ENCODE measurements at places on chromosomes 16 and 17.

GRCh38 chr16:66905633-66906539, 12.8 kb downstream of the CDH16 start:
- DNase-seq = no peak

- no peak for DNase-seq
Observed at GRCh38 chr16:74825941-74826340, 51.3 kb upstream of the FA2H start.

DNA sequence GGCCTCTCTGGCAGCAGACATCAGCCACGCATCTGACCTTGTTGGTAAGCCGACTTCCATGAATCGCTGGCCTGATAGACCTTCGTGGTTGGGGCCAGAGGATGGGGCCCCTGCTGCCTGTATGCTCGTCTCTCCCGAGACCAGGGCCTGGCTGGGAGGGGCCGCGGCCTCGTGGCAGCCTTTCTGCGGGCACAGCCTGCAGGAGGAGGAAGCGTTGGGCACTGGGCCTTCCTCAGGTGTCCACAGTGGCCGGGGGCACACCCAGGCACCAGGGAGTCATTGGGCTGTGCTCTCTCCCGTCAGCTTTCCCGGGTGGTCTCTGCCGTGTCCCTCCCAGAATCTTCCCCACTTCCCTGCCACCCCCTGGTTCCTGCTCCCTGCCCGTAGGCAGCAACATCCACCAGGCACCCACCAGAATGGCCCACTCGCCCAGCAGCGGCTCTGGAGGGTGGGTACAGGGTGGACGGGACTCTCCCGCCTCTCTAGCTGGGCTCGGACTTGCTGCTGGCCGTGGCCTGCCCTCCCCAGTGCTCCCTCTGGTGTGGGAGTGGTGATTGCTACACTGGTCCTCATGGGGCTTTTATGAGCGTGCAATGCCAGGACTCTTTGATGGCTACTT, 6.3 kb downstream of the E4F1 start:
- no peak for DNase-seq

DNA sequence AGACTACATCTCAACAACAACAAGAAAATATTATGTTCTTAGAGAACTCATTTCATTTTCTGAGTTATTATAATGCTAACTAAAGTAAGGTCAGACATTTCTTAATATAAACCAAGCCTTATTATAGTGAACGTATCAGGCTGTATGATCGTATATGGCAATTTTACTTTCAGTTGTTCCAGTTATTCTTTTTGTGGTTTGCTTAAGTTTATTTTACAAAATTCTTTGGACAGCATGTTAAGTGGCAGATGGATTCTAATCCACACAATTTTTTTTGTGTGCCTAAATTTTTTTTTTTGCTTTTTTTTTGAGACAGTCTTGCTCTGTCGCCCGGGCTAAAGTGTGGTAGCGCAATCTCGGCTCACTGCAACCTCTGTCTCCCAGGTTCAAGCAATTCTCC, 59.0 kb downstream of the VMP1 start:
- no peak for DNase-seq

DNA sequence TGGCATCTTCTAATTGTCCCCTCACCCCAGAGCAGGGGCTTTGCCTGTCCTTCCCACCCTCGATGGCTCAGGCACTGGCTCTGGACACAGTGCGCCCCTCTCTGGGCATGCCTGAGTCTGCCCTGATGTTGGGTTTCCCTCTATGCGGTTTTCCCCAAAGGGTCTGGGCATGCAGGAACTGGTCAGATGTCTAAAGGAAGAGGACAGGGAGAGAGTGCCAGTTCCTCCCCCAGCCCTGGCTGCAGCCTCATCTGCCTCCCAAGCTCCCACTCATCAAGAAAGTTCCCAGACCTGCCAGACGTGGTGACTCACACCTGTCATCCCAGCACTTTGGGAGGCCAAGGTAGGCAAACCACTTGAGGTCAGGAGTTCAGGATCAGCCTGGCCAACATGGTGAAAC, 41.3 kb upstream of the PABPN1L start:
- no peak for DNase-seq

- no peak for DNase-seq
Observed at GRCh38 chr17:16989230-16989952, 17.5 kb upstream of the TNFRSF13B start.

DNA sequence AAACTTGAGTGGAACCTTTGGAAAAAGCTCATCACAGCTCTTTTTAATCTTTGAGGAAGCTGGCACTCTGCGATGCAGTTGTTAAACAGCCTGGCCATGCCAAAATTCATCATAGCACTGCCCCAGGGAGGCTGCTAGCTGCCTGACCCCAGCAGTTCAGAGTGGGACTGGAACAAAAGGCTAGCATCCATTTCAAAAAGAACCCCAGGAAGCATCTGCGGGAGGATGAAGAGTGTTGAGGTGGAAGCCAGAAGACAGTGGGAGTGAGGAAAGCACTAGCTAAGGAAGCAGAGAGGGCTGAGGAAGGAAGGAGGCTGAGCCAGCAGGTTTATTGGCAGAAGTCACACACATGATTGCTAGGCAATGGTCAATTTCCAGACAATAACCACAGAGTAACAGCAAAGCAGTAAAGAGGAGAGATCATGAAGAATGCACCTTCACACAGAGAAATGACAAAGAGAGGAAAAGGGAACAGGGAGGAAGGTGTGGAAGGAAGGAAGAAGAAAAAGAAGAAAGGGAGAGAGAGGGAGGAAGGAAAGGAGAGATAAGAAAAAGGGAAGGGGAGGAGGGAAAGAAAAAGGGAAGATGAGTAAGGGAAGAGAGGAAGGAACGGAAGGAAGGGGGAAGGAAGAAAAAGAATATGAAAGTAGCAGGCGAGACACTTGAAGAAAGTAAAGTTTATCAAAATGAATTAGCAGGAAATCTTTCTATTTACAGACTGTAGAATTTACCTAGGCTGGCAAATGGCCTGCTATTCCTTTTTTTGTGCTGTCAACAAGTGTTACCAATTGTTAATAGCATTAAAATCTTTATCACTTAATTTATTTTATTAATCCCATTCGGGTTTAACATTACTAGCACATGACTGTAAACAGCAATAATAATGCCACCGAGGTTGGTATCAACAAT, 270.0 kb upstream of the PSMD7 start:
- DNase-seq = no peak

DNA sequence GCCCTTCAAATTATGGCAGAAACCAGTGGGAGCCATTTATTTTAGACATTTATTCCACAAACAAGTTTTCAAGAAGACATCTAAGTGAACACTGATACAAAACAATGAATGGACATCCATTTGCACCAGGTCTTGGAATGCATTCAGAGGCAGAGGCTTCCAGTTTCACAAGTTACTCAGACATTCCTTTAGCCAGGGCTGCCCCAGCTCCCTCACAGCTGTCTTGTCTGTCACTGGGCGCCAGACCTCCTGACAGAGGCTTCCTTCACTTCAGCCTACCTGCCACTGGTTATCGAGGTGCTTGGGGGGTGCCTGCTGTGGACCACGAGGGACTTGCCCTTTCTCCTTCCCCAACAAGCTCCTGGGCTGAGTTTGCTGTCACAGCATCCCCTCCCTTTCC, 19.2 kb downstream of the AQP8 start:
- no peak for DNase-seq

DNA sequence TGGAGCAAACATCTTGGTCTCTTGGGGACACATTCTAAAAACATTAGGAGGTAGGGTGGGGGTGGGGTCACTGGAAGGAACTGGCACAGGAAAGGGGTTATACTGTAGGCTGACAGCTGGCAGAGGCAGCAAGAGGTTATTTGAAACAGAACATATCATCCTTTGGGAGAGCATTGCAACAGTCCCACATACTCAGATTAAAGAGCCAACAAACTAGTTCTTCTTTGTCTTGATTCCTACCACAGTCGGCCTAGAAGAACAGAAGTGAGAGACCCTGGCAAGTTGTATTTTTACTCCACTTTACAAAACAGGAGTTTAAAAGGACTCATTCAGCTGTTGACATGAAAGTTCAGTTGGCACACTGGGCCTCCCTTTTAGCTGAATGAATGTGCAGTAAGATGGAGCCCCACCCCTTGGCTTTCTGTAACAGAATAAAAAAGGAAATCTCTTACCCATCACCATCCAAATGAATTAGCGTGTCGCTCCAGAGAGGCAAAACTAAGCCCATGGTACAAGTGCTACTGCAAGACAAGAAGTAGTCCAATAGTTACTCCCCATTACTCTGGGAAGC, 54.6 kb upstream of the CORO6 start:
- no peak for DNase-seq

DNA sequence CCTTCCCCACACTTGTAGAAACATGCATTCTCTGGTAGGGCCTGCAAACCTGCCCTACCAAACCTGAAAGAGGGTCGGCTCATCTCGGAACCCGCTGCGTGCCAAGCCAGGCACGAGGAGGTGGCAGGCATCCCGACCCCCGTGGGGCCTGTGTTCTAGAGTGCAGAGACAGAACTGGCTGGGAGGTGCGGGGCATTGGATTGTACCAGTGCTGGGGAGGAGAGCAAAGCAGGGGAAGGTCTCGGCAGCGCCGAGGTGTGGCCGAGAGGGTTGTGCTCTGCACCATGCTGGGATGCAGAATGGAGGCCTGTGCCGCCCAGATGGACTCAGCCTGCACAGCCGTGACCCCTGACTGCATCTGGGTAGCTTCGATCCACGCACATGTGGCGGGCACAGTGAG, 17.8 kb upstream of the MC1R start:
- no peak for DNase-seq

DNA sequence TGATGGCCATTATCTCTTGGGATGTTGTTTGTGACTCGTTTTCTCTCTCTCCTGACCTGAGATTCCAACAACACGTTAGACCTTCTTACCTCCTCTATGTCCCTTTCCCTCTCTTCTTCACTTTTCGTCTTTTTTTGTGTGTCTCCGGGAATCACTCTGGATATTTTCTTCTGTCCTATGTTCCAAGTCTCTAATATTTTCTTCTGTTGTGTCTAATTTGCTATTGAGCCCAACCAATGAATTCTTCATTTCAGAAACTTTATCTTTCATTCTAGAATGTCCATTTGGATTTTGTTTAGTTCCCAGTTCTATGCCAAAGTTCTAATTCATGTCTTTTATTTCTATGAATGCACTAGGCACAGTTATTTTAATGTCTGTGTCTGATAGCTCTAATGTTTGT, 27.1 kb upstream of the PITPNM3 start:
- DNase-seq = no peak

GRCh38 chr17:20189979-20190378, 180.8 kb downstream of the SPECC1 start:
- DNase-seq = no peak

DNA sequence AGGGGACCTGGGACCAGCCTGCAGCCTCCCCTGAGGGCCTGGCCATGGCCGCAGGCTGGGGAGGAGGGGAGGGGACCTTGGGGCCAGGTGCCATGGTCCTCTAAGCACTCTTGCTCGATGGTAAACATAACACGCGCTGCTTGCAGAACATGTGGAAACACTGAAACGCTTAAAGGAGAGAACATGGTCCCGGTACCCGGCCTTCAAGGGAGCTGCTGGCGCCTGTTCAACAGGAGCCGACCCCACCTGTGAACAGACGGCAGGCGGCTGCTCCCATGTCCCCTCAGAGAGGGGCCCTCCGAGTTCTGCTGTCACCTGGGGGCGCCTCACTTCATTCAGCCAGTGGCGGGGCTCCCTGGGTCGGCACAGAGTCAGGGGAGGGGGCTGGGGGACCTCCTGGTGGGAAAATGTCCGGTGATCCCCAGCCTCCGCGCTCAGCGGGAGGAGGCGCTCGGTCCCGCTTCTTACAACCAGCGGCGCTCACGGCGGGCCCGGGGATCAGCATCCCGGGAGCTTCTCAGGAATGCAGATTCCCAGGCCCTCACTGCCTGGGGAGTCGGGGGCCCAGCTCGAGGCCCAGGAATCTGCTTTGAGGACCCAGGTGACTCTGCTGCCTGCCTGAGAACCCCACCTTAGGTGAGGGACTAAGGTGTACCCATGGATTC, 854 bp upstream of the SSTR5 start:
- DNase-seq = no peak

GRCh38 chr17:67068999-67069398, 24.6 kb downstream of the CACNG1 start:
- no peak for DNase-seq

GRCh38 chr17:3667366-3668278, 756 bp downstream of the TAX1BP3 start:
- DNase-seq = no peak

DNA sequence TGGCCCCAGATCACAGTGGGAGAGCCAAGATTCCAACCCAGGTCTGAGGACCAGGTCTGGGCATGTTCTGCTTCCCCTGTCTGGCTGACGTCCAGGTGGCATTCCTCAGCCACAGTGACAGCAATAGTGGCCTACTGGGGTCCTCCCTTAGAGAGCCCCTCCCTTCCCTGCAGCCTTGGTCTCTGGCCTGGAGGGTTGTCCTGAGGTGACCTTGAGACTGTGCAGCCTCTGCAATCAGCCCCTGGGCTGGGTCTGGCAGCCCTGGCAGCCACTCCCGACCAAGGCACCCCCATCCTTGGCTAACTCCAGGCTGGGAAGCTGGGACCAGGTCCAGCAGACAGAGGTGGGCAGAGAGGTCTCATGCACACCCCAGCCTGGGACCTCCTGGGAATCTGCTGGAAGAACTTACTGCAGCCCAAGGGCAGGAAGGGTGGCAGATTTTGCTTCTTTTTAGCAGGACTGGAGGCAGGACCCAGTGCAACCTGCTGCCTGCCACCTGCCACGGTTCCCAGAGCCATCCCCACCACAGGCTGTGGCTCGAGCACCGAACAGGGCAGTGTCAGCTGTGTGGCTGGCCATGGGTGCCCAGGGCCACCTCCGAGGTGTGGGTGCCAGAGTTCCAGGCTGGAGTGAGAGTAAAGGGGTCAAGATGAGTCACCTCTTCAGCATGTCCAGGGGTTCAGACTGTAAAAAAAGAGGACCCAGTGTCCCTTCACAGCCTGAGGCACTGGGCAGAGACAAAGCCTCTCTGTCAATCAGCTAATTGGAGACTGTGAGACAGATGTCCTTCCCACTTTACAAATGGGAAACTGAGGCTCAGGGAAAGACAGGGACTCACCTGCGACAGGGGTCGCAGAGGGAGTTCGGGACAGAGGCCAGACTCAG, 12.6 kb downstream of the GRB7 start:
- DNase-seq = no peak

- no peak for DNase-seq
Observed at GRCh38 chr16:53643474-53643873, 60.2 kb downstream of the RPGRIP1L start.

DNA sequence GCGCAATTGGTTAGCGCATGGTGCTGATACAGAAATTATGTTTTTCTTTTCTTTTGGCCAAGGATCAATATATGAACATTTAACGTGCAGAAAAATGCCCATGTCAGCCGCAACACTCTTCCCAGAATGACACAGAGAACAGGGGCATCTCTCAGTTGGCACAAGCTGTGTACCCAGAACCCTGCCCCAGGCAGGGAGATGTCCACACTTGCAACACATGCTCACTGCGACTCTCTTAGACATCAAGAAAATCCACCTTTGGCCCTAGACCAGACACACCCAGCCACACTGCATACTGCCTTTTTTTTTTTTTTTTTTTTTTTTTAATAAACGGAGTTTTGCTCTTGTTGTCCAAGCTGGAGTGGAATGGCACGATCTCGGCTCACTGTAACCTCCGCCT, 17.0 kb downstream of the PITPNA start:
- no peak for DNase-seq

Measured in activated T-cell treated with anti-CD3 and anti-CD28 coated beads for 4 hours (primary cell).